ENCODE measurements at places on chromosomes 7 and 10.

GRCh38 chr10:116699049-116699448 lies 43.3 kb downstream of the HSPA12A start:
- DNase-seq, result no peak

- DNase-seq, result peak; percentile 55
Measured at GRCh38 chr10:118373786-118374185, 31.7 kb upstream of the FAM204A start.

DNA sequence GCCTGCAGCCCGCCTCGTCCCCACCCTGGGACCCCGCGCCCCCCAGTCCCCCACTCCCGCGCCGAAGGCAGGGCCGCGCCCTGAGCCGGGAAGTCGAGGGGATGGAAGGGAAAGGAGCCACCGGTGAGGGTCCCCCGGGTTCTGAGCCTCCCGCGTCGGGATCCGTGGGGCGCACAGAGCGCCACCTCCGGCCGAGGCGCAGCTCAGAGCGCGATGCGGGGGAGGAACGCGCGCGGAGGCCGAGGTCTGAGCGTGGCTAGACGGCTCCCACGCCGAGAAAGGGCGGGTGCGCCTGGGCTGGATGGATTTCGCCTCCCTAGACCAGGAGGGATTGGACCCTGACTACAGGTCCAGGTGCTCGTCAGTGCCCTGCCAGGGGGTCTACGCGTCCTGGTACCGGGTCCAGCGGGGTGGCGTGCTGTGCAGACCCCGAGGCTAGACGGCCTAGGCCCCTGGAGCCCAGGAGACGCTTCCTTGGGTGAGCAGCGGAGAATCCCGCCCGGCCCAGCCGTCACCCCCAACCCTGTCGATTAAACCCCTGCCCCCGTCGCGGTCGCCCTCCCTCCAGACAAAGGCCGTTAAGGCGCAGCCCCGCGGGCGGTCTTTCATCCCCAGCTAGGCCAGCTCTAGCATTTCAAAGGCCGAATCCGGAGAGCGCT lies 986 bp upstream of the PDGFA start:
- no peak for DNase-seq

GRCh38 chr10:69845574-69846292 lies 44.0 kb downstream of the COL13A1 start:
- no peak for DNase-seq

- DNase-seq, result peak; percentile 75
Measured at GRCh38 chr7:32427769-32428291, 62.4 kb downstream of the LSM5 start.

GRCh38 chr10:123100030-123100762 lies 35.6 kb upstream of the HMX3 start:
- DNase-seq, result no peak

DNA sequence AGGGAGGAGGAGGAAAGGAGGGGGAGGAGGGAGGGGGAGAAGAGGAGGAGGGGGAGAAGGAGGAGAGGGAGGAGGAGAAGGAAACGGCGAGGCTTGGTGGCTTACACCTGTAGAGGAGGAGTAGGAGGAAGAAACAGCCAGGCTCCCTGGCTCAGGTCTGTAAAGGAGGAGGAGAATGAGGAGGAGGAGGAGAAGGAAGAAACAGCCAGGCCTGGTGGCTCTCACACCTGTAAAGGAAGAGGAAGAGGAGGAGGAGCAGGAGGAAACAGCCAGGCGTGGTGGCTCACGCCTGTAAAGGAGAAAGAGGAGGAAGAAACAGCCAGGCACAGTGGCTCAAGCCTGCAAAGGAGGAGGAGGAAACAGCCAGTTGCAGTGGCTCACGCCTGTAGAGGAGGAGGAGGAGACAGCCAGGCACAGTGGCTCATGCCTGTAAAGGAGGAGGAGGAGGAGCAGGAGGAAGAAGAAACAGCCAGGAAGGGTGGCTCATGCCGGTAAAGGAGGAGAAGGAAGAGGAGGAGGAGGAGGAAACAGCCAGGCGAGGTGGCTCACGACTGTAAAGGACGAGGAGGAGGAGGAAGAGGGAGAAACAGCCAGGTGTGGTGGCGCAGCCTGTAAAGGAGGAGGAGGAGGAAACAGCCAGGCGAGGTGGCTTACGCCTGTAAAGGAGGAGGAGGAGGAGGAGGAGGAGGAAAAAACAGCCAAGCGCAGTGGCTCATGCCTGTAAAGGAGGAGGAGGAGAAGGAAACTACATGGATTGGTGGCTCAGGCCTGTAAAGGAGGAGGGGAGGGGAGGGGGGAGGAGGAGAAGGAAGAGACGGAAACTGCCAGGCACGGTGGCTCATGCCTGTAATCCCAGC lies 14.9 kb upstream of the CRCP start:
- peak; percentile 92 for DNase-seq

- DNase-seq, result peak; percentile 45
Measured at GRCh38 chr7:150986099-150986512, 4.7 kb upstream of the NOS3 start.

GRCh38 chr7:150388709-150389531 lies 9.8 kb downstream of the ZNF775 start:
- peak; percentile 34 for DNase-seq

DNA sequence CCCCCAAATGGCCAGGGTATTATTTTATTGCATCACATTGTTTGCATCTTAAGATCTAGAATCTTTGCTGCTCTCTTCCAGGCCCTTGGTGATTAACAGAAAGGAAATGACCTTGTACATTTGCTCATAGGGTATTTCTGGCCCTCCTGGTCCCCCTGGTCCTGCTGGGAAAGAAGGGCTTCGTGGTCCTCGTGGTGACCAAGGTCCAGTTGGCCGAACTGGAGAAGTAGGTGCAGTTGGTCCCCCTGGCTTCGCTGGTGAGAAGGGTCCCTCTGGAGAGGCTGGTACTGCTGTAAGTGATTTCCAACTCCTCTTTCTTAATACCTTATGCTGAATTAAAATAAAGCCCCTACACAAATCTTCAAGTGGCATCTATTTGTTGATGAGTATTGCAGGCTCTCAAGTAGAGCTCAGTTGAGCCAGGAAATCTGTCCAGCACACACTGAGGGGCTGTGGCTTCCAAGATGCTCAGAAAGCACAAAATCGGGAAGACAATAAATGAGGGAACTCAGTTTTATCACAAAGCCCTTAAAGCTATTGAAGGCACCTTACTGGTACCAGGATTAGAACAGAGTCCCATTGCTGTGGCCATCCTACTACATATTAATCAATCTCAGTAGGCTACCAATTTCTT lies 28.2 kb downstream of the COL1A2 start:
- DNase-seq, result peak; percentile 41

DNA sequence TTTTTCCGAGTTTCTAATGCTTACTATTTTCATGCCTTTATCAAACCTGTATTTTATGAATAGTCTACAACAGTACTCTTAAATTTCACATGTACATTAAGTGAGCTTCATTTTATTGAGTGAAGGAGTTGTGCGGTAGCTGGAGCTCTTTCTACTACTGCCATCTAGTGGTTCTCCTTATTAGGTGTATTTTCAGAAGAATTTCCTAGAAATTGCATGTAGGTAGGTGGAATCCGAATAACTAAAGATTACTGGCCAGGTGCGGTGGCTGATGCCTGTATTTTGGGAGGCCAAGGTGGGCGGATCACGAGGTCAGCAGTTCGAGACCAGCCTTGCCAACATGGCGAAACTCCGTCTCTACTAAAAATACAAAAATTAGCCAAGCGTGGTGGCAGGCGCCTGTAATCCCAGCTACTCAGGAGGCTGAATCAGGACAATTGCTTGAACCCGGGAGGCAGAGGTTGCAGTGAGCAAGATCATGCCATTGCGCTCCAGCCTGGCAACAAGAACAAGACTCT lies 38.3 kb downstream of the LRRC72 start:
- DNase-seq, result peak; percentile 57

GRCh38 chr10:51416494-51416893 lies 282.9 kb downstream of the CSTF2T start:
- no peak for DNase-seq

GRCh38 chr7:36474283-36475010 lies 84.8 kb downstream of the ANLN start:
- peak; percentile 29 for DNase-seq

GRCh38 chr7:90736968-90737939 lies 141.1 kb downstream of the CDK14 start:
- no peak for DNase-seq

- DNase-seq, result no peak
Measured at GRCh38 chr10:119289227-119289920, 82.0 kb downstream of the GRK5 start.

GRCh38 chr7:44081266-44081748 lies 1.0 kb downstream of the POLM start:
- DNase-seq, result no peak

DNA sequence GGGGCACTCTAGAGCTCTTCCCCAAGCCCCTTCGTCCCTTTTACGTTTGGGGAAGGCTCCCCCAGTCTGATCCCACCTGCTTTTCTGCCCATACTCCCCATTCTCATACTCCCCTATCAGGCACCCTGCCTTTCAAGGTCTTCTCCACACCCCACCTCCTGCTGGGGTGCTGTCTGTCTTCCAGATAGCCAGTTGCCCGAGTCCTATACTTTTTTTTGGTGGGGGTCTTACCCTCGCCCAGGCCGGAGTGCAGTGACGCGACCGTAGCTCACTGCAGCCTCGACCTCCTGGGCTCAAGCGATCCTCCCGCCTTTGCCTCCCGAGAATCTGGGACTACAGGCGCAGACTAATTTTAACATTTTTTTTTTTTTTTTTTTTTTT lies 775 bp upstream of the ABHD11 start:
- no peak for DNase-seq

DNA sequence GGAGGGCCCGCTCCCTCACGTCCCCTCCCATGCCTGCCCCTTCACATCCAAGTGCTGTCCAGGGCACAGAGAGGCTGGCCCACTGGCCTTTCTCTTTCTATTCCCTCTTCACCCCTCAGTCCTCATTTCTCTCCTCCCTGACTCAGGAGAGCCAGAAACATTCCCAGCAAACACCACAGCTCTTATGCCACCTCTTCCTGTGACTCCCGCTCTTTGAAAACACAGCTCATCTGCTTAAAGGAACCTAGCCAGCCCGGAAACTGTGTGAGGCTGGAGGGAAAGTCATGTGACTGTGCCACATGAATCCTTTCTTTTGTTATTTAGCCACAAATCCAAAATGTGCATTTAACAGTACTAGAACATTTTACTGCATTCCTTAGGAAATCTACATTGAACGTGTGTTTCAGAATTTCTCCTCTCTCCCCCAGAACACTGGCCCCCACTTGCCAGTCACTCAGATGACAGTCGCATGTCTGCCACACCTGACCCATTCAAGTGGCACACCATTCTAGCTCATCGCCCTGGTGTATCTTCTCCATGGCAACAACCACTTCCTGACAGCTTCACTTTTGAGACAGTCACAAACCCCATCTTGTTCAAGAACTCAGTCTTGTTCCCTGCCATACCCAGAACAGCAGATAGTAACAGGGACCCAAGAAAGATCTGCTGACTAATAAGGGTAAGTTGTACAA lies 42.8 kb downstream of the GRB10 start:
- no peak for DNase-seq

DNA sequence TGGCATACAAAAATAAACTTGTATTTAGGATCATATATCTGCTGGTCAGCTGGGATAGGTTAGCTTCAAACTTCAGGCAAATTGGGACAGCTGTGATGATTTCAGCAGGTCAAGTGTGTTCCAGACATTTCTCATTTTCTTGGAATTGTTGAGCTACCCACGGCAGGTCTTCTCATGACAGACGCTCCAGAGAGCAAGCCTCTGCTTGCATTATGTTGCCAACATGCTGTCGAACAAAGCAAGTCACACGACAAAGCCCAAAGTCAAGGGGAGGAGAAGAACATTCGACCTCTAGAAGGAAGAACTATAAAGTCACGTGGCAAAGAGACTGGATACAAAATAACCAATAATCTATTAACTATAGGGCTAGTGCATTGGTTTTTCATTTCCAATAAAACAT lies 103.5 kb downstream of the RAB18 start:
- DNase-seq, result no peak

GRCh38 chr7:332646-333392 lies 42.8 kb downstream of the FOXL3 start:
- peak; percentile 35 for DNase-seq

All from fibroblast of mammary gland (primary cell).